Progenitor cell of endocrine pancreas (in vitro differentiated cells): ENCODE measurements at places on chromosomes 2 and 18. TPM values are rescaled to one million over a fixed set of nuclear protein-coding genes. Genes with fewer than 3 reads are reported as not detected.

ATP6V1B1 gene
- total RNA-seq, result not detected in 2 replicates

LBX2 gene
- 7.3 and 9.3 TPM in 2 replicates for total RNA-seq

IL1RL2 gene
- not detected in 2 replicates for total RNA-seq

PCARE gene
- not detected in 2 replicates for total RNA-seq

DARS1 gene
- total RNA-seq, result 65.0 and 69.7 TPM in 2 replicates

GALNT5 gene
- total RNA-seq, result 0.60 and 1.2 TPM in 2 replicates

GRCh38 chr2:116692988-116693387 is 1121.5 kb upstream of the DDX18 start:
- H3K27me3 ChIP-seq, result no peaks in the 10 kb centered on the region
- no peaks in the 10 kb centered on the region for H3K4me1 ChIP-seq
- H3K36me3 ChIP-seq, result no peaks in the 10 kb centered on the region
- no peak for DNase-seq
- H3K27ac ChIP-seq, result no peak overlapping the region
- H3K4me3 ChIP-seq, result no peak overlapping the region

- peaks cover 4% of the 10 kb centered on the region for H3K36me3 ChIP-seq
- H3K27me3 ChIP-seq, result no peaks in the 10 kb centered on the region
- no peak overlapping the region for H3K4me3 ChIP-seq
Observed at GRCh38 chr2:42967959-42968674, 175.7 kb upstream of the HAAO start.

GRCh38 chr2:45898819-45899218 is 247.3 kb downstream of the PRKCE start:
- DNase-seq, result no peak
- H3K4me1 ChIP-seq, result no peaks in the 10 kb centered on the region
- no peaks in the 10 kb centered on the region for H3K36me3 ChIP-seq

DNA sequence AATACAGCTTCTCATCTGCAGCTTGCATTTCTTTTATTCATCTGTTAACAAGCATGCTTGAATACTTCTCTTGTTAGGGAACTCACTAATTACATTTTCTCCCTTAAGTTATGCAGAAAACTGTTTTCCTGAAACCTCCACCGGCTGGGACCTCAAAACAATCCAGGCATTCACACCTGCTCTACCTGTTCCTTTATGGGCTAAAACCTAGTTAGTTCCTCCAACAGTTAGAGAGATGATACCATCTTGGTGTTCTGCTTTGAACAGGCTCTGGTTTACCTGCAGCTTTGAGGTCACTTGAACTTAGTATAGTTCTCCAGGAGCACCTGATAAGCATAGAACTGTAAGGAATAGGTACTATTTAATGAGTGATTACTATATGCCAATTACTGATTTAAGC is 6.1 kb downstream of the PLEK start:
- no peak for DNase-seq
- H3K27me3 ChIP-seq, result peaks cover 8% of the 10 kb centered on the region
- H3K4me3 ChIP-seq, result no peak overlapping the region
- no peak overlapping the region for H3K27ac ChIP-seq

DNA sequence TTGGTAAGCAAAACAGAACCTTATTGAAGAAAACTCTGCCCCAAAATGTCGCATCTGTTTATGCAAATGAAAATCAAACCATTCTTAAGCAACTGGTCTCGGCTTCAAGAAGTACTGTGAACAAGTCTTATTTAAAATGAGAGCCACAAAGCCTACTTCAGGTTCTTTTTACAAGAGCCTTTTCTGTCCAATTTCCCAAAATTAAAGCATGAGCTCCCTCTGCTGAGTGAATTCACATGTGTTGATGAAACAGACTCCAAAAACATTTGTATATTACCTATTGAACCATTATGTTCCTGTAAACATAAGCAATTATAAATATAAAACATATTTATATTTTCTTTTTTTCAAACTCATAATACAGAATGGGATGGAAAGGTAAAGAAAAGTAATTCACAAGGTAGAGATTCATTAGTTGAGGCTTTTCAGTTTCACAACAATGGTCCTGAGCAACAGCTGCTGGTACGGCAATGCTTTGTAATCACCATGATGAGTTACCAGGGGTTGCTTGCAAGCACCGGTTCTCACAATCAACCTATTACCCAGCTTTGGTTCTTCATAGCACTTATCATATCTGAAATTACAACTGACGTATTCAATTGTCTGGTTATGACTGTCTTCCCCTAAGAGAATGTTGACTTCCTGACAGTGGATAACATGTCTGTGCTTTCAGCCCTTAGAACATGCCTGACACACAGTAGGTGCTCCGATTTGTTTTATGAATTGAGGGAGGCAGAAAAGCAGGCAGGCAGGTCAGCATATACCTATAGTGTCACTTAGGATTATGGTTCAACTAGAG is 108.4 kb upstream of the BZW1 start:
- H3K27me3 ChIP-seq, result peaks cover 9% of the 10 kb centered on the region
- H3K4me1 ChIP-seq, result peaks cover 8% of the 10 kb centered on the region
- DNase-seq, result no peak
- H3K4me3 ChIP-seq, result no peak overlapping the region

DNA sequence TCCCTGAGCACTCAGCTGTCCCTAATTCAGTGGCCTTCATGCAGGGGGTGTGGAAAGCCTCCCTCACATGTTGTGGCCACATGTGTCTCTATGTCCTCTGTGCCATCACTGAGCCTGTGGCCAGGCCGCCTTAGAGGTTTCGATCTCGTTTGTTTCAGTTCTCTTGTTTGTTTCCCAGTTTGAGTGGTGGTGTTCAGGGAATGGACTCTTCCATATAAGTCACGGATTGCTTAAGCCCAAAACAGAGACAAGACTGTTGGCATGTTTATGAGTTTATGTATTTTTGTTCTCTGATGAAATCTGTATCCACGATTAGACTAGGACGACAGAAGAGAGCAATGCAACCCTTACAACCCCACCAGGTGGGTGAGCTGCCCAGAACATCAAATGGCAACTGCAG is 134.5 kb downstream of the CCBE1 start:
- H3K4me1 ChIP-seq, result peaks cover 6% of the 10 kb centered on the region
- H3K36me3 ChIP-seq, result no peaks in the 10 kb centered on the region
- no peak overlapping the region for H3K27ac ChIP-seq
- peaks cover 5% of the 10 kb centered on the region for H3K27me3 ChIP-seq

GRCh38 chr18:22214731-22215528 is 45.5 kb downstream of the GATA6 start:
- no peaks in the 10 kb centered on the region for H3K36me3 ChIP-seq
- H3K27ac ChIP-seq, result no peak overlapping the region
- DNase-seq, result no peak
- peaks cover 7% of the 10 kb centered on the region for H3K27me3 ChIP-seq
- H3K4me3 ChIP-seq, result no peak overlapping the region

- no peak overlapping the region for H3K27ac ChIP-seq
- no peak overlapping the region for H3K4me3 ChIP-seq
- peaks cover 6% of the 10 kb centered on the region for H3K27me3 ChIP-seq
Observed at GRCh38 chr2:127039387-127040031, 67.4 kb downstream of the BIN1 start.

DNA sequence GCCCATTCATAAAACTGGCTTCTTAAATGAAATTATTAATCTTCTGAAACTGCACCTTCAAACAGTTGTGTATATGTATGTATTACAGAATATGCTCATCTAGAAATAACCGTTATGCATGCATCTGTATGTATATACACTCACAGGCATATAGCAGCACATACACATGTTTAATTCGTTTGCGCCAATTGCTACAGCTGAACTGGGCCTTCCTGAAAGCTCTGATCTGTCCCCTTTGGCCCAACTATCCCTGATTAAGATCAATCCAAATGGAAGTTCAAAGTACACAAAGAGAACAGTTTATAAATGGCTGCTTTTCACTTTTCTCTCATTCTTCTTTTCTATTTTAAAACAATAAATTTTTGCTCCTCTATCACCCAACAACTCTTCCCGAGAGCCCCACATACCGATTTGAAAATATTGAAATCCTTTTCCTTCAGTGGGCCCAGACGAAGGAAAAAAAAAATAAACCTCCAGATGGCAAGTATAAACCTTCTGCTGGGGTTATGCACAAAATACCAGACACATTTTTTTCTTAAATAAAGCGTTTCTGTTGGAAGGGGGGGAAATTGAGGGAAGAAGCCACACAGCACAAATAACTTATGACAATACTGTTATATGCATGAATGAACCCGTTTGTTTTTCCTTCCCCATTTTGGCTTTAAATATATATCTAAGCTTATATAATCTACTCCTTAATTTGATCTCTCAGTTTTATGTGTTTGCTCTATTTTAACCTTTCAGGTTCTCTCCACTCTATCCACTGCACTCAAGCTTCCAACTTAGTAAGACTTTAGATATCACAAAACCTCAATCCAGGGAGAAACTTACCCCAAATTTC is 267.3 kb downstream of the TCF4 start:
- no peaks in the 10 kb centered on the region for H3K36me3 ChIP-seq
- peaks cover 17% of the 10 kb centered on the region for H3K4me1 ChIP-seq
- no peak for DNase-seq

DNA sequence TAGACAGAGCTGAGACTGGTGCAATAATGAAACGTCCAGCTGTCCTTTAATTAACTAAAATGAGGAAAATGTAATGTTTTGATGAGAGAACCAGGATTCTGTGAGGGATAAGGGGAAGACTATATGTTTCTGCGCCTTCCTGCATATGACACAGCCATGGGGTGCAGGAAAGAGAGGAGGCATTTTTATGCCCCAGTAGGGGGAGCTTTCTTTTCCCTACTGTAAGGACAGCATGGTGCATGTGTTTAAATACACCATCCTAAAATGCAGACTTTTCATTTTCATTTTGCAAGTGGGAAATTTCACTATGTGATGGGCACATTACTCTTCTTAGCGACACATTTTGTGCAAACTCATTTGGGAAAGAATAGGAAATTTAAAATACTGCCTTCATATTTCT is 446.1 kb downstream of the ARHGAP15 start:
- DNase-seq, result no peak
- no peak overlapping the region for H3K4me3 ChIP-seq
- no peaks in the 10 kb centered on the region for H3K36me3 ChIP-seq
- no peaks in the 10 kb centered on the region for H3K4me1 ChIP-seq
- no peak overlapping the region for H3K27ac ChIP-seq

DNA sequence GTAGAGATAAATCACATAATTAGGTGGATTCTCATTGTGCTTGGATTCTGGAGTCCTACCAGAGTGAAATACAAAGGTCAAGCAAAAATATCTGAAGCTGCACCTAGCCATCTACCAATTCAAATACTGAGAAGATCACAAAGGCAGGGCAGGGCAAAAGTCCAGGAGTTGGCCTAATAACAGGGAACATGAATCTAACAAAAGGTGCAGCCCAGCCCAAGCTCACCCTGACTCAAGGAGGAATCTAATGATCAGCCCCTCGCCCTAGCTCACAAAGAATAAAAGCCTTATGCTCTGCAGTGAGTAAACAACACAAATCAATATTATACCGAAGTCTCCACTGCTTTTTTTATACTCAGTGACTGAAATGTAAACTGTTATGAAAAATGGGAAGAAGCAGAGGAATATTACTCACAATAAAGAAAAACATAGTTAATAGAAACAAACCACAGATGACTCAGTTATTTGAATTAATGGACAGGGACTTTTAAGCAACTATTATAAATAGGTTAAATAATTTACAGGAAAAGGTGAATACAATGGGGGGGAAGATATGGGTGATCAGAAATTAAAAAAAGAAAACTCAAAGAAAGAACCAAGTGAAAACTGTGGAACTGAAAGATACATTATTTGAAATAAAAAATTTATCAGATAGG is 49.5 kb downstream of the ANTXR1 start:
- H3K4me3 ChIP-seq, result no peak overlapping the region
- peak overlapping the region; percentile 79 for H3K27ac ChIP-seq
- peaks cover 25% of the 10 kb centered on the region for H3K36me3 ChIP-seq
- H3K27me3 ChIP-seq, result no peaks in the 10 kb centered on the region
- peaks cover 20% of the 10 kb centered on the region for H3K4me1 ChIP-seq

- no peaks in the 10 kb centered on the region for H3K27me3 ChIP-seq
- H3K27ac ChIP-seq, result no peak overlapping the region
- DNase-seq, result no peak
- H3K4me3 ChIP-seq, result no peak overlapping the region
Observed at GRCh38 chr2:23828256-23828980, 98.5 kb downstream of the ATAD2B start.

- peaks cover 8% of the 10 kb centered on the region for H3K4me1 ChIP-seq
- H3K36me3 ChIP-seq, result no peaks in the 10 kb centered on the region
- H3K27me3 ChIP-seq, result no peaks in the 10 kb centered on the region
- no peak overlapping the region for H3K27ac ChIP-seq
Observed at GRCh38 chr2:232321817-232322559, 56.6 kb upstream of the ALPP start.

DNA sequence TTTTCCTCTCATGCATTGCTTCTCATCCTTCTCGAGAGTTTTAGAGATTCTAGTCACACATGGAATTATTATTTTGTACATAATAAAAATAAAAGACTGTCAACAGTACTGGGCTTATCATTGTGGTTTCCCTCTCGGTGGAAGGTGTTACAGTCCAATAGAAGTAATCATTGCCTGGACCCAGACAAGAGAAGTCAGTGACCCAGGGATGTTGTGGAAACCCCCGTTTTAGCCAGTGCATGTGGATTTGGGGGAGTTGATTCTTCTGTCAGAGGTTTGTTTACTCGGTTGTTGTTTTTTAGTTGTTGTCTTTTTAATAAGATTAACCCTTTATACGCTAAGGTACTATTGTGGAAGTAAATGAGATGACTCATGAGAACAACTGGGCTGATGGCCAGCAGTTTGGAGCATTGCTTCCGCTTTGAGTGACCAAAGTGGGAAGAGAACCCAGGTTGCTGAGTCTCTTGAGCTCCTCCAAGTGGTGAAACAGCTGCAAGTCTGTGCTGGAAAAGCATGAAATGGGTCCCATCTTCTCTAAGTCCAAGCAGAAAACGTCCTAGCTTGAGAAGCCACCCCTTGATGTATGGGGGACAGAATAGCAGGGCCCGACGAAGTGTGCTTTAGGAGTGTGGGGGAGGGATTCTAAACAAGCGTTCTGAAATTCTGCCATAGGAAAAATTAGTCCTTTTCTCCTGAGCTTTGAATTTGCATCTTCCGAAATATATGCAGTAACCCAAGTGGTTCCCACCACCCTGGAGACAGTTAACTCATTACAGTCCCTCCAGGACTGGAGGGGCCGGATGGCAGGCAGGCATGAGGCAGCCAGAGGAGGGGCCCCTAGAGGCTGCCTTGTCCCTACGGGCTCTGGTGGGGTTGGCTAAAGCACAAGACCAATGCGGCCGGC is 61.8 kb upstream of the GPR45 start:
- H3K4me1 ChIP-seq, result peaks cover 19% of the 10 kb centered on the region
- no peak overlapping the region for H3K27ac ChIP-seq
- DNase-seq, result no peak
- peaks cover 26% of the 10 kb centered on the region for H3K27me3 ChIP-seq

- no peak overlapping the region for H3K27ac ChIP-seq
- no peaks in the 10 kb centered on the region for H3K4me1 ChIP-seq
- no peaks in the 10 kb centered on the region for H3K27me3 ChIP-seq
- no peak overlapping the region for H3K4me3 ChIP-seq
- no peaks in the 10 kb centered on the region for H3K36me3 ChIP-seq
Observed at GRCh38 chr18:28372186-28372585, 195.3 kb upstream of the CDH2 start.

GRCh38 chr2:12333293-12333692 is 383.4 kb upstream of the TRIB2 start:
- peaks cover 19% of the 10 kb centered on the region for H3K27me3 ChIP-seq
- no peaks in the 10 kb centered on the region for H3K4me1 ChIP-seq
- H3K27ac ChIP-seq, result peak overlapping the region; percentile 15
- H3K4me3 ChIP-seq, result no peak overlapping the region
- no peak for DNase-seq
